GDM1 (cell line): ENCODE measurements at places on chromosomes 5 and 9.

GRCh38 chr5:128491291-128491690, 46.8 kb downstream of the FBN2 start:
- no peak for DNase-seq

- no peak for DNase-seq
Measured at GRCh38 chr9:83491995-83492394, 46.2 kb downstream of the FRMD3 start.

- DNase-seq = no peak
Measured at GRCh38 chr5:82031220-82032119, 59.6 kb downstream of the ATG10 start.

DNA sequence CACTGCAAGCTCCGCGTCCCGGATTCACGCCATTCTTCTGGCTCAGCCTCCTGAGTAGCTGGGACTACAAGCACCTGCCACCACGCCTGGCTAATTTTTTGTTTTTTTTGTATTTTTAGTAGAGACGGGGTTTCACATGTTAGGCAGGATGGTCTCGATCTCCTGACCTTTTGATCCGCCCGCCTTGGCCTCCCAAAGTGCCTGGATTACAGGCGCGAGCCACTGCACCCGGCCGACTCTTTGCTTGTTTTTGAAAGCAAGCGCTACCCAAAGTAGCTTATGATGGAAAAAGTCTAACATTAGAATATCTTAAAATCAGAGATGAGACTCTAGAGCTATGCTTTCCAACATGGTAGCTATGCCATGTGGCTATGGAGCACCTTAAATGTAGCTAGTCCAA, 585.5 kb upstream of the ITGA1 start:
- DNase-seq = no peak

- no peak for DNase-seq
Measured at GRCh38 chr5:7659420-7659819, 191.5 kb downstream of the CFAP90 start.

- DNase-seq = no peak
Measured at GRCh38 chr9:113511856-113512761, 48.6 kb downstream of the RGS3 start.

DNA sequence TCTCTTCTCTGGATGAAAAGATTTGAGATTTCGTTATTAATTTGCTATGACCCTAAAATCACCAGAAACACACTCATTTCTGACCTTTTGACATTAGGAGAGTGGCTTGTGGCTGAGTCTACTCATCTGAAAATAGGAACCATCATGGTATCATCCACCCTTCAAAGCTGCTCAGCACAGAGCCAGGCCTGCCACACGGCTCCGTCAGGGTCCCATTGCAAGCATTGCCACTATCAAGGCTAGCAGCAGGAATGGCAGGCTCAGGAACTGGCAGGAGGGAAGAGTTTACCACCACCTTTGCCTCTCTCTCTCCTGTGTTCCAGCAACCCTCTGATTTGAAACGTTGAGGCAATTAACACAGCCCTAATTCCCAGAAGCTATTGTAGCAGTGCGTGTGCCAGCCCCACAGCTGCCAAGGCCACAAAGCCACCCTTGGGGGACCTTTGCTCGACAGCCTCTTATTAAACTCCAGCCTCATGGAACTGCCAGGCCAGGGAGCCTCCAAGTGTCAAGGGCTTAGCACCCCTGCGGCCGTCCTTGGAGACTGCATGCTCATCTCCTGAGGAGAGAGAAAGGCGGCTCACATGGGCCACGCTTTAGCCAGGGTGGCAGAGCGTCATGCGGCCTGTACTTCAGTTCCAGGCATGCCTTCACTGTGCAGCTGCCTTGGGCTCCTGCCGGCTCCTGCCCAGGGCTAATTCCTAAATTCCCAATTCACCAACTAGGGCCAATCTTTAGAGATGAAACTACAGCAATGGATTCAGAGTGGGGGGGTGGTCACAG, 145.9 kb downstream of the ROR2 start:
- no peak for DNase-seq

DNA sequence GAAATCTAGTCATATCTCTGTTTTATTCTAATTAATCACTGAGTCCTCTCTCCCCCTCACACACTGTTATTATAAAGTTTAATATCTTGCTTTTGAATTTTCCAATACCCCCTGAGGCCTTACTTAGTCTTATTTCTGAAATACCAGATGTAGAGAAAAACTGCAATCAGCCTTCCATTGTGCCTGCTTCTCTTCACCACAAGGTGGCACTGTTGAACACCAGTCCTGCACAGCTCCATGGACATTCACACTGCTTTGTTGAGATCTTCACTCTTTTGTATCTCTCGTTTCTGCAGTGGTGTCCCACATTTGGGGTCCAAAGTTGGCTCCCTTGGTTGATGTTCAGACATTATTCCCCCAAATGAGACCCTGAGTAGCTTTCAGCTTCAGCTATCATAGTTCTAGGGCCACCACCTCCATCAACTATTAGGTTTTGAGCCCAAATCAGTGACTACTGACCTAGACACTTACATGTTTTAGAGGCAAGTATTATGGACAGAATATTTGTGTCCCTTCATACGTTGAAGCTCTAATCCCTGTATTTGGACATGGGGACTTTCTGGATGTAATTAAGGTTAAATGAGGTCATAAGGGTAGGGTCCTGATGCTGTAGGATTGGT, 24.3 kb downstream of the BOD1 start:
- DNase-seq = no peak

- no peak for DNase-seq
Measured at GRCh38 chr5:155047818-155048217, 34.3 kb downstream of the KIF4B start.

DNA sequence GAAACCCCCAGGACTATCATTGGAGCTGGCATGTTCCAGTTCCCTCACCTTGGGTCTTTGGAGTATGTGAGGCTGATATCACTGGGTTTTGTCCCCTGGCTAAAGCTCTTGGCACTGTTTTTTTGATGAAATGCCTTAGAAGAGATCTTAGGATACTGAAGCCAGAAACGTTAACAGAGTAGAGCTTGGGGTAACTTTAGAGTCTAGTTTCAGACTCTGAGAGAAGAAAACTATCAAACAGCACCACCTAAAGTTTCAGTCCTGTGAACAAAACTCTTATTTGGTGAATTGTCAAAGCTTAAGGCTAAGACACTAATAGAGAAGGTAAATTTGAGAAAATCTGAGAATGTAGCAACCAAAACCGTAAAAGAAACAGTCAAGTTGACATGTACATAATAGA, 111.7 kb upstream of the PUM3 start:
- no peak for DNase-seq

- DNase-seq = no peak
Measured at GRCh38 chr5:83562071-83562606, 90.6 kb downstream of the VCAN start.

GRCh38 chr9:129254566-129255287, 76.7 kb upstream of the IER5L start:
- no peak for DNase-seq

DNA sequence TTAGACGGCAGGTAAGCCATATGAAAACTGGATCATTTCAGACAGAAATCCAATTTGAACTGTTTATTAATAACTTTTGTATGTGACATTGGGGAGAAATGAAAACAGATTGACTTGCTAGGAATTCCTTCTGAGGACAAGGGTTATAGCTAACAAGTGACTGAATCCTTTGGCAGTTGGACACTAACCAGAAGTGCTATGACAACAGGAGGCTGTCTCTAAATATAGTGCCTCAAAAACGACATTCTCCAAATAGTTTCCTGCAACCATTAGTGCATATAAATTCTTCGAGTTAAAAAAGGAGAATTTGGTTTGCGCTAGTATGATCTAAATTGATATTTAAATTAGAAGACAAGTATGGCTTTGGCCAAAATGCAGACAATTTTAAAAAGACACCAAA, 338.6 kb downstream of the PTPRD start:
- no peak for DNase-seq
